ENCODE measurements at places on chromosomes 5 and 9.

- no peak for DNase-seq
Measured at GRCh38 chr5:5295351-5295750, 127.1 kb upstream of the ICE1 start.

GRCh38 chr5:58675341-58675740 lies 92.5 kb downstream of the RAB3C start:
- no peak for DNase-seq

GRCh38 chr5:170315154-170315553 lies 17.6 kb upstream of the LCP2 start:
- no peak for DNase-seq

DNA sequence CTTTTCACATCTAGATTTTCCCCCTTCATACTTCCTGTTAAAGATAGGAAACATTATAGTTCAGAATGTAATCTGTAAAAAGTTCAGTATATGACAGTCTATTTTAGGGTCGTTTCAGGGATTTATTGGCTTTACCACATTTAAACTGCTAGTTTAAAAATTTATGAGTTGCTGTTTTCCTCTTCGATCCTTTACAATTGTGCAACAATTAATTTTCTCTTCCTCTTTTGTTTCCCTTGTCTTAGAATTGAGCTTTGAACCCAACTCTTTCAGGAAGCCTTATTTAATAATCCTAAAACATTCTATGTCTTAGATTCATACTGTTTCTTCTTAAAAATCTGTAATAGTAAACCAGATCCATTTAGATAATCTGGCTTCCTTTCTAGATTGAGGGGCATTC lies 16.4 kb downstream of the ZSWIM6 start:
- no peak for DNase-seq

GRCh38 chr9:80883826-80884579 lies 805.3 kb downstream of the TLE1 start:
- DNase-seq = no peak

- DNase-seq = no peak
Measured at GRCh38 chr9:76654051-76654461, 110.2 kb upstream of the PCA3 start.

DNA sequence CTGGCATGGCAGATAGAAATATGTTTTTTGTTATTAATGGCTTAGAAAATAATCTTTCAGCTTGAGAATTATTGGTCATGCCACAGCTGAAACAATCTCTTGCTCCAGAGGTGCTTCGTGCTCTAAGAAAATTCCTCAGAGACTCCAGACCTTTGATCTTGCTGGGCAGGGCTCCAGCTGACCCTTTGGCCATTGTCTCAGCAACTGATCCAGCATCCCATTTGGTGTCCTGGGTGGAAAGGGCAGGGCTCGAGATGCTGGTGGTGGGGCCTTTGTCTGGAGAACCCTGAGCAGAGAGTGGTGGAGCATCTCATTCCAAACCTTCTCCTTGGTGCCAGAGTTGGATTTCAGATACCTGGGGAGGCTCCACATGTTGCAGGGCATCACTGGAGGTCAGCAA lies 43.2 kb upstream of the PIK3R1 start:
- no peak for DNase-seq

DNA sequence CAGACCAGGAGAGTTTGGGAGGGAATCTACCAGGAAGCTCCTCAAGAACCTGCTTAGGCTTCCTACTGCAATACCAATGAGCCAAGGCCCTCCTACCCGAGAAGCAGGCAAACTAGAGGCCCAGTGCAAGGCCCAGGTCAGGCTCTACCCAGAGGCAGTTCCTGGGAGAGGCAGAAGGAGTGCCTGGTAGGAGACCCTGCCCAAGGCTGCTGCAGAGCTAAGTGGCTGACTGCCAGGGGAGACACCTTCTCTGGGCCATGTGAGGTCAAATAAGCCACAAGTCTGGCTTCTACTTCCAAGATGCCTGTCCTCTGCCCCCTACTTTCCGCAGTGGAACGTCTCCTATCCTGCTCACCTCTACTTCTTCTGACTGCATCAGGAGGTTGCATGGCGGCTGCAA lies 17.8 kb downstream of the ACSL6 start:
- no peak for DNase-seq

DNA sequence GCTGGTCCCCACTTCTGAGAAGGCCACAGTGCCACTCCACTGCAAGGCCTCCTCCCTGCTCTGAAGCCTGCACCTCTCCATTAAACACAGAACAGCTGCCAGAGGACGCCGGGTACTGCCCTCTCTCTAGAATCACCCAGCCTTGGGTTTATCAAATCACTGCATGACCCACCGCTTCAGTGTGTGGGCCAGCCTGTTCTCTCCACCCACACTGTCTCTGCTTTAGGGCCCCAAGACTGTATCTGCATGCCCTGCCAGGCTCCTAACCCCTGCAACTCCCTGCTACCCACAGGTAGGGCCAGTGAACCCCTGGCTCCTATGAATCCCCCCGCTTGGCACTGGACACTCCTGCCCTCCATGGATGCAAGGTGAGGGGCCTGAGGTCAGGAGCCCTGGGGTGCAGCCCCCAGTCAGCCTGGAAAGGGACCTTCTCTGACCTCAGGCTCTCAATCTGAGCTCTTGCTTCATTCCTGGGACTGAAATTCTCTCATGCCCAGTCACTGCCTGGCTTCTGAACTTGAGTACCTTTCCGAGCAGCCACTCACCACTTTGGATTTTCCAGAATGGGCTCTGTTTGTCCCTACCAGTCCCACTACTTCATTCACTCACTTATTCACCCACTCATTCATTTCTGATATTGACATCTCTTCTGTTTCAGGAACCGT lies 206.3 kb downstream of the GABBR2 start:
- DNase-seq = no peak

DNA sequence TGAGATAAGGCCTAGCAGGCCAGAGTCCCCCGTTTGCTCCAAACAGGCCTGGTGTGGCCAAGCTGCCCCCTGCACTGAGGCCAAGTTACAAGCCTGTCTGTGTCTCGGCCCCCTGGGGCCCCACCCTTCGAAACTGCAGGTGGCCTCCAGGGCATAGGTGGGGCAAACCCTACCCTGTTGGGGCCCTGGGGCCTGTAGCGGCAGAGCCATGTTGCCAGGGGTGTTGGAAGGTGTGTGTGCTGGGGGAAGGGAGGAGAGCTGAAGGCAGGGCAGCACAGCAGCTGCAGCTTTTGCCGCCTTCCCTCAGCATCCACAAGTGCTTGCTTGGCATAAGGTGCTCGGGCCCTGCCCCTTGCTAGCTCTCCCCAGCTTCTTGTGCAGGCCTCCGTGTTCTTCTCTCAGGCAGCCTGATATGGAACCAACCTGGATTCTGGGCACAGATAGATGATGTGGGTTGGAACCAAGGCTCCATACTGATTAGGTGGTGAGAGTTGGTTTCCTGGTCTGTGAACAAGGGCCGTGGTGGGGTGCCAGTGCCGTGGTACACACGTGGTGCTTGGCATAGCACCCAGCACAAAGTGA lies 12.7 kb downstream of the IRF1 start:
- DNase-seq = no peak

- DNase-seq = no peak
Measured at GRCh38 chr9:98087420-98088354, 31.2 kb downstream of the NANS start.

DNA sequence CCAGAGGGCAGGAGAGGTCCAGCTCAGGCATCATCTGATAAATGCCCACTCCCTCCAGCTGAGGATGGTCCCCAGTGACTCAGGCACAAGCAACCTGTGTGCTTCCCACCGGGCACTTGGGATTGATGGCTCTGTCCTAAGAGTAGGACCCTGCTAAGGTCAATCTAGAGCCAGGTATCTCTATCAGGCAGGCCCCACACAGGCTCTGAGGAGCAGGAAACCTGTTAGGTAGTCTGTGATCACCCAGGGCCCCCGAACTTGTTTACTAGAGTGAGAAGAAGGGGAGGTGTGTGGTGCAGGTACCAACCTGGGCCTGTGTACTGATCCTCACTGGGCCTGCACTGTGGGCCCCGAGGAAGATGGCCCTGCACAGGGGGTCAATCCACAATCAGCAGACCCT lies 119.6 kb upstream of the FSTL4 start:
- DNase-seq = no peak

GRCh38 chr9:88539246-88539645 lies 4.3 kb downstream of the NXNL2 start:
- DNase-seq = no peak

DNA sequence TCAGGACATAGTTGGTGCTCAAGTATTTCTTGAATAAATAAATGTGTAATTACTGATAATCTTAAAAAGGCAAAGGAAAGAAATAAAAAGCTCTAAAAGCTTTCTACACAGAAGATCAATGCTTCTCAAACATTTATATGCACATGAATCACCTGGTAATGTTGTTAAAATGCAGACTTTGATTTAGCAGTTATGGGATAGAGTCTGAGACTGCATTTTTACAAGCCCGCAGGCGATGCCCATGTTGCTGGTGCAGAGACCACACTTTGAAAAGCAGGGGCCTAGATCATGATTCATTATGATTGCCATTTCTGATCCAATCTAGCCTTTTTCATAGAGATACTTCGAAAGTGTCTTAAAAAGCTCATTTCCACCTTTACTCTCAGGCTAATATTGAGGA lies 3.5 kb upstream of the CCDC152 start:
- DNase-seq = no peak

DNA sequence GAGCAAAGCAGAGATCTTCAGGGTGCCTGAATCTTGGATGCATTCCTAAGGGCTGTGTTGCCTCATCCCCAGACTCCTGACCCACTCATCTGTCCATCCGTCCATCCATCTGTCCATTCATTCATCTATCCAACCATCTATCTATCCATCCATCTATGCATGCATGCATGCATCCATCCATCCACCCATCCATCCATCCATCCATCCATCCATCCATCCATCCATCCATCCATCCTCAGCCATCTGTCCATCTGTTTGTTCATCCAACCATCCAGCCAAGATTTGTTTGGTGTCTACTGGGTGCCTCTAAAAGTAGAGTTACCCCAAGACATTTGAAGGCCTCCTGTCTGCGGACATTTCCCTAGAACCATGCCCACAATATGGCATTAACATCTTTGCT lies 27.7 kb upstream of the BARHL1 start:
- no peak for DNase-seq

- no peak for DNase-seq
Measured at GRCh38 chr5:107424491-107424890, 246.2 kb downstream of the EFNA5 start.

- DNase-seq = no peak
Measured at GRCh38 chr9:97293207-97293721, 14.2 kb upstream of the CCDC180 start.

DNA sequence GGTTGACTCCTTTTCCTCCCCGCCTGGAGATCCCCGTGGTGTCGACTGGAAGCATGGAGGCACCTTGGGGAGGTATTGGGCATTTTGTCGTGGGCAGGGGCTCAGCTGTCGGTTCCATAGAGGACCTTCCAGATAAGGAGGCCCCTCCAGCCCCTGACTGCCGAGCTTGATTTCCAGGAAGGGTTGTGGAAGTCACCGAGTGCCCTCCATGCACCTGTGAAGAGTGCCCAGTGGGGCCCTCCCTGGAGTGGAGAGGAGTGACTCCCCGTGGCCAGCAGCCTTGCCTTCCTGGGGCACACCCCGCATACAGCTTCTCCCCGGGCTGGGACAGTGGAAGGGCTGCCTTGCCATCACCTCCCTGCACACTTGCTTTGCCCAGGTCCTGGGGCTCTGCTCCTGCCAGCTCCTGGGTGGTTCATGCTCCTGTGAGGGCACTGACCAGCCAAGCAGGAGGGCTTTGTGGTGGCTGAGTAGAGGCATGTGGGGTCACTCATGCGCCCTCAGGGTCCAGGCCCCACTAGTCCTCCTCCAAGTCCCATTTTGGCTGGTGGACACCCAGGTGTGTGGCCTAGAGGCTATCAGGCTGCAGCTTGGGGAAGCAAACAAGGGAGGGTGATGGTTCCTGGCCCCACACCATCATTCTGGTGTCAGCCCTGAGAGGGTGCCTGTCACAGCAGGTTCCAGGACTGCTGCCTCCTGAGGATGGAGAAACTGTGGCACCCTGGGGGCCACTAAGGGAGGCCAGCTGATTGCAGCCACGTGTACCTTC lies 133.0 kb downstream of the WNK2 start:
- no peak for DNase-seq

DNA sequence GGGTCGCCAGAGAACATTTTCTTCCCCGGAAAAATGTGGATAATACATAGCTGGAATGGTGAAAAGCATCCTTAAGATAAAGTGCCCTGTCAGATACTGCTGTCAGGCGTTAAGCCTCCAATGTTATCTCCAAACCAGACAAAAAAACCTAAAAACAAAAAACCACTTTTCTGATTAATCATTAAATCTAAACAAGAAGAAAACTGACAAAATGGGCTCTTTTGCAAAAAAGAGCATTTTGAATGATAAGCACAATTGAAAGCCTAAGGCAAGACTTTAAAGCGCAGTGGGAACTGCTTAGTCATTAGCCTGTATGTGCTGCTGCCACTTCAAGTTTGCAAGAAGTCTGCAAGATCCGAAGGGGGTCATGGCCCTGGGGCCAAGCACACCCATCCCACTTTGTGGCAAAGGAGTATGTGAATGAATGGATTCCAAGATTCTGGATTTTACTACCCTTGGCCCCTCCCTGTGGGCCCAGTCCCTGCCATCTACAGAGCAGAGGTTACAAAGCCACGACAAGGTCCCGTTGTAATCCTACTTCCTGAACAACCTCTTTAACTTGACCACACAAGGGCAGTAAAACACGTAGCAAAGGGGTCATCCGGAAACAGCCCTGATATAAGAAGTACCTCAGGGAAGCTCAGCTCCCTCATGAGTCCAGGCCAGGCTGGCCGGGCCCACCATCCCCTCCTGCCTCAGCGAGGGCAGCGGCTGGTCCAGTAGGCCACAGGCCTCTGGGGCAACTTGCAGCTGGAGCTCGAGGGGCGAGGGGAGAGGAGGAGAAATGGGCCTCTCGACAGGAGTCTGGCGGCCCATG lies 29.7 kb downstream of the SHB start:
- no peak for DNase-seq

GRCh38 chr5:117547192-117547591 lies 972.6 kb upstream of the SEMA6A start:
- no peak for DNase-seq

- no peak for DNase-seq
Measured at GRCh38 chr9:73548201-73548600, 396.5 kb downstream of the ANXA1 start.

- no peak for DNase-seq
Measured at GRCh38 chr9:75176037-75176436, 87.7 kb downstream of the OSTF1 start.

DNA sequence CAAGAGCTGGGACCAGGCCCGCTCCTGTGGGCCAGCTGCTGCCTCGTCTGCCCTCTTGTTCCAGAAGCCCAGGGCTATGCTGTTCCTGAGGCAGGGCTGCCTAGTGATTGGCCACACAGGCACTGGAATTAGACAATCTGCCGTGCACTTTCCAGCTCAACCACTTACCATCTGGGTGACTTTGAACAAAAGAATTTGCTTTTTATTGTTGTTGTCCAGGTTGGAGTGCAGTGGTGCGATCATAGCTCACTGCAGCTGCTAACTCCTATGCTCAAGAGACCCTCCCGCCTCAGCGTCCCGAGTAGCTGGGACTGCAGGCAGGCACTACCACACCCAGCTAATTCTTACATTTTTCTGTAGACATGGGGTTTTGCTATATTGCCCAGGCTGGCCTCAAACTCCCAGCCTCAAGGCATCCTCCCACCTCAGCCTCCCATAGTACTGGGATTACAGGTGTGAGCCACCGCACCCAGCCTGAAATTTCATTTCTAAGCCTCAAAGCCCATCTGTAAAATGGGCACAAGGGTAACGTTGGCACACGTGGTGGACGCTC lies 1.2 kb upstream of the NEK6 start:
- no peak for DNase-seq

Measured in WERI-Rb-1 (cell line).